ENCODE measurements at places on chromosomes 1 and 21.
A peak's percentile ranks its signal among the peaks of the same experiment; 100 is the strongest.

- DNase-seq: peak; percentile 20
Observed at GRCh38 chr1:110212169-110213142, 2.3 kb downstream of the KCNC4 start.

DNA sequence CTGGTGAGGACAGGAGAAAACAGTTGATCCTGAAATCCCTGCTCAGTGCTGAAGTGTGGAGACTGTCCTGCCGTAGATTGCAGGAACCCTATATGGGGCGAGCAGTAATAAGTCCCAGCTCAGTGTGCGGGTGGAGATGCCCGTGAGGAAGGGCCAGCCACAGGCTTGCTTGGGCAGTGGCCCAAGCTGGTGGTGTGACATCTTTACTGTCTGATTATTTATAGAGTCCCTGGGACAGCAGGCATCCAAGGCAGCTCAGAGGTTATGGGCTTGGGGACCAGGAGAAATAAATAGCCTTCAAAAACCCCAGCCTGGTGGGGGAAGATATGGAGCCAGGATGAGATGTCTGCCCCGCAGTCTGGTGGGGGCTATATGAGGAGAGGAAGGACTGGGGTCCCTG lies 170.7 kb upstream of the POU3F1 start:
- no peak for DNase-seq

DNA sequence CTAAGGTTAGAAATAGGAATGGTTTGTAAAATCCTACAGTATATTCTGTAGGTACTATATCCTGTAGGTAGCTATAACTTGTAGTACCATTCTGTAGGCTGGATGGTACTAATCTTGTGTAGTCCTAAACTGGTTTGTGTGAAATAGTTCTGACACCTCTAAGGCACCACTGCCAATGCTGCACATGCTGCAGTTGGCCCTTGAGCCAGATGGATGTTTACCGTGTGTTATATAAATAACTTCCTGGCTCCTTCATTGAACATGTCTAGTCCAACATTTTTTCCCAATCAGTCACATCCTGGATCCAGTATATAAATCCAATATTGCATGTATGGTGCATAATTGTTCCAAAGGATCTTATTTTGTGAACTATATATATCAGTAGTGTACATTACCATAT lies 89.5 kb upstream of the GNG4 start:
- DNase-seq: no peak

DNA sequence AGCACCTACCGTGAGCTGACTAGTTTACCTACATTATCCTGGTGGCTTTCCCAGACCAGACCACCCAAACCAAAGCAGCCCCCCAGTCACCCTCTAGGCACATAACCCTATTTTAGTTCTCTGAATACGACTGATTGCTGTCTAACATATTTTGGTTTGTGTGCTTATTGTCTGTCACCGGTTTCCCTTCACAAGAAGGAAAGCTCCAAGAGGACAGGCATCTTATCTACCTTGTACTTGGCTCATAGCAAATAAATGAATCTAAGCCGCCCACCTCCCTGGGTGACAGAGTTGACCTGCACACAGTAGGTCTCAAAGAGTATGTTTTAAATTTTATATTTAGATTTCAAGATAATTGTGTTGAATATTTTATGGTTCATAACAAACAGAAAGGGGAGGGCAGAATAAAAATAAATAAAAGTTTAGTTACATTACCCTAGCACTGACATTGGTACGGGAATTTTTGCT lies 904 bp upstream of the PRDX6 start:
- no peak for DNase-seq

DNA sequence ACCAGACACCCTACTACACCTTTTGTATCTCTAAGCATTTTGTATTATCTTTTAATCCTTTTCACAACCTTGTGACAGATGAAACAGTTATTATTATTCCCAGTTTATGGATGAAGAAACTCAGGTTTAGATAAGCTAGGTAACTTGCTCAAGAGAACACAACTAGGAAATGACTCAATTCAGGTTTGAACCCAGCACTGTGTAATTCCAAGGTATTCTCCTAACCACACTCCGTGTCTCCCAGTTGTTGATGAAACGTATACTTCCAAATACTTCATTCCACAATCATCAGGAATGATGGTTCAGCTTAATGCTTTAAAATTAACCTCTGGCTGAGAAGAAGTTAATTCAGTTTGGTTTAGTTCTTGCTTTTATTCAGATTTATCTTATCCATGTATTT lies 51.7 kb upstream of the MRPS6 start:
- no peak for DNase-seq

- DNase-seq: no peak
Observed at GRCh38 chr1:231264642-231265041, 23.6 kb downstream of the GNPAT start.

DNA sequence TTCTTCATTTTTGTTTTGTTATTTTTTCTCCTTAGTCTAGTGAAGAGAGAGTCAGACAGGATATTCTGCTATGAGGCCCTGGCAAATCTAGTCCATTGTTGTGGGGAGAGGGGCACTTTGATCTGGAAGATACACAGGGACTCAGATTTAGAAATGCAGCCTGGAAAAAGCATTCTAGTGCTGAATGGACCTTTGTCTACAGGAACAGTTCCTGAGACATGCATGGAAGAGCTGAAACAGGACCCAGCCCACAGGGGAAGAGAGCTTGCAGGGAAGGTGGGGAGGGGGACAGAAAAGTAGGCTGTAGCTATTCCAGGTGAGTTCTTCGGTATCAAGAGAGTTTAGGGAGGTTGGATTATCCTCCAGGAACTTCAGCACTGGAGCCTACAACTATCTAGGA lies 98.5 kb downstream of the AKT3 start:
- no peak for DNase-seq

DNA sequence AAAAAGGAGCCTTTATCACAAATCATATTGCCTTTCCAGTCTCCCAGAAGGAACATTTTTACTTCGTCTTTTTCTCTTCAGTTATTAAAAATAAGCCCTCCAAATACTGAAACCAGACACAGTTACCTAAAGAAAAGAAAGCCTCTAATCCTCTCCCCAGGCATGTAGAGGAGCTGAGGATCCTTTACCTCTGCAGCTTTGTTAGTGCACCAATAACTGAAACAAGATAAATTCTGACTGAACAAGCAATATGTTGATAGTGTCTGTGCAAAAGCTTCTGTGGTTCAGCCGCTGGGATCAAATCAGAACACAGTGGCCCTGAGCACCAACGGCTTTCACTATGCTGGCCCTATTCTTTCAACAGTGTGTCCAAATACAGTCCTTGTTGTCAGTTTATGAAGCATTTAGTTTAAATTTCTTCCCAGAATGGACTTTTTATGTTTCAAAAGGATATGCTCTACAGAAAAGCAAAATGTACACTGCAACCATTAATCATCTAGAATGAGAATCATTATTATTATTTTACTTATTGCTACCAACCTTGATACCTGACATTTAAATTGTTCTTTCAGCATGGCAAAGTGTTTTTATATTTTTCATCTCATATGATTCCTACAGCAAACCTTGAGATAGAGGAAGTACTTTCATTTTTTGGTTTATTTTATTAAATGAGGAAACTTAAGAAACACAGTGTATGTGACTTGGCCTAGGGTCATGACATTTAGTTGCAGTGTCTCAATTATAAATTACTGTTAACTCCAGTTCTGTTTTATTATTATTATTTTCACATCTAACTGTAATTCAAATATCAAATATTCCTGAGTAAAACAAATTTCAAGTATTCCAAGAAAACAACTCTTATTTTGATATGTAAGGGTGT lies 217.9 kb downstream of the NEGR1 start:
- DNase-seq: peak; percentile 5

GRCh38 chr1:198119906-198120305 lies 36.9 kb upstream of the NEK7 start:
- no peak for DNase-seq

GRCh38 chr1:146007489-146008133 lies 11.2 kb upstream of the TXNIP start:
- no peak for DNase-seq

- no peak for DNase-seq
Observed at GRCh38 chr1:58454385-58454784, 92.1 kb downstream of the OMA1 start.

GRCh38 chr21:44763451-44764318 lies 37.9 kb downstream of the UBE2G2 start:
- no peak for DNase-seq

- DNase-seq: no peak
Observed at GRCh38 chr1:30793209-30793608, 35.6 kb upstream of the LAPTM5 start.

DNA sequence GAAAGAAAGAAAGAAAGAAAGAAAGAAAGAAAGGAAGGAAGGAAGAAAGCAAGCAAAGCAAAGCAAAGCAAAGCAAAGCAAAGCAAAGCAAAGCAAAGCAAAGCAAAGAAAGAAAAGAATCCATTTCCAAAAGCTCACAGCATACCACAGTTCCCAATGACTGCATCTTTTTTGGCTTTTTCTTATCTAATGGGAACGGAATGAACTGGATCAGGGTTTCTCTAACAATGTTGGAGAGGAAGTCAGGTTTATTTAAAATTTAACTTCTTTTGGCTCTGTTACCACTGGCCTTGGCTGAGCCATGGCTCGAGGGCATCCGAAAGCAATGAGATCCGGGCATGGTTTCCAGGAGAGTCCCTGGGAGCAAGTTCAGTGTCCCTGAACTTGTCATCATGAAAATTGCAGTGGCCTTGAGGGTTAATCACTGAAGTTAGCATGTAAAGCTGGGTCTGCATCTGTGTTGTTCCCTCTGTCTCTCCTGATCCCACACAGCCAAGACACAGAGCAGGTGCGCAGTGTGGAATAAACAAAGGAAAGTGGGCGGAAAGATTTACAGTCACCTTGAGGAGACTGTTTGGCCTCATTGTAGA lies 34.6 kb upstream of the CTPS1 start:
- DNase-seq: no peak

GRCh38 chr1:9768983-9769382 lies 54.8 kb downstream of the CLSTN1 start:
- DNase-seq: no peak

GRCh38 chr1:243734308-243734695 lies 115.7 kb downstream of the AKT3 start:
- no peak for DNase-seq

- no peak for DNase-seq
Observed at GRCh38 chr1:235703506-235703905, 53.9 kb upstream of the GNG4 start.

GRCh38 chr1:39344394-39345154 lies 140.1 kb downstream of the MACF1 start:
- peak; percentile 34 for DNase-seq

GRCh38 chr1:203478986-203479385 lies 3.4 kb downstream of the PRELP start:
- DNase-seq: no peak

GRCh38 chr1:68268896-68269483 lies 36.7 kb upstream of the WLS start:
- DNase-seq: no peak

DNA sequence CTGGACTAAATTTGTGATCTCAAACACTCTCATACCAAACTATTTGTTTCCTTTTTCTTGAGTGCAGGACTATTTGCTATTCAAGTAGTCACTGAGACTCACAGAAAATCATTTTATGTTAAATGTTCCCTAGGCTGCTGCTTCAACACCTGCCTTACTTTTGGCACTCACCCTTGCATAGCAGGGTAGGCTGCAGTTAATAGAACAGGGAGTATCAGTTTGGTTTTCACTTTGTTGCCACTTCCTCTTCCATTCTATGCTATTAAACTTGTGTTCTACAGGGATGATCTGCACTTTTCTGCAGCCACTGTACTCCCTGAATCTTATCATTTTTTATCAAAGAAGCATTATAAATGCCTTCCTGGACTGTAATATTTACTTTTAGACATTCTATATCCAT lies 148.7 kb upstream of the PRMT6 start:
- no peak for DNase-seq

DNA sequence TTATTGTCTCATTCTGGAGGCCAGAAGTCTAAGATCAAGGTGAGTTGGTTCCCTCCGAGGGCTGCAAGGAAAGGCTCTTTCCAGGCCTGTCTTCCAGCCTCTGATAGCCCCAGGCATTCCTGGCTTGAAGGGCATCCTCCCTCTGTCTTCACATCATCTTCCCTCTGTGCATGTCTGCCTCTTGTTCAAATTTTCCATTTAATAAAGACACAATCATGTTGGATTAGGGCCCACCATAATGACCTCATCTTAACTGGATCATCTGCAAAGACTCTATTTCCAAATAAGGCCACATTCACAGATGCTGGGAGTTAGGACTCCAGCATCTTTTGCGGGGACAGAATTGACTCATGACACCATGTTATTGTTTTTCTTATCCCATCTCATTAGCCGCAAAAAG lies 24.5 kb downstream of the HUNK start:
- DNase-seq: no peak

GRCh38 chr1:87250336-87250735 lies 78.3 kb upstream of the LMO4 start:
- no peak for DNase-seq

DNA sequence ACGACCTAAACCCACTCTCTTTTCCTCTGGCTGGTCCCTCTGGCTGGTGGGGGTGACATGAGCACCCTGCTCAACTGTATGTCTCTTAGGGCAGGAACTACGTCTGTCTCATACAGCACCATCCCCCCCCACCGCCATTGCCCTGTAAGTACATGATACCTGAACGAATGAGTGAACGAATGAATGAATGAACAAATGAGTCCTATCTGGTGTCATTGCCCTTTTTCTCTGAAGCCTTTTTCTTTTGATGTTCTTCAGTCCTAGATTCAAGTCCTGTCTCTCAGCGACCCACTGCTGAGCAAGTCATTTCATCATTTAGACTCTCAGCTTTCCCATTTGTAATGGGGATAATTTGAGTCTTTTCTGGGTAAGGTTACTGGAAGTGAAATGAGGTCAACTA lies 10.8 kb downstream of the MATN1 start:
- DNase-seq: no peak

DNA sequence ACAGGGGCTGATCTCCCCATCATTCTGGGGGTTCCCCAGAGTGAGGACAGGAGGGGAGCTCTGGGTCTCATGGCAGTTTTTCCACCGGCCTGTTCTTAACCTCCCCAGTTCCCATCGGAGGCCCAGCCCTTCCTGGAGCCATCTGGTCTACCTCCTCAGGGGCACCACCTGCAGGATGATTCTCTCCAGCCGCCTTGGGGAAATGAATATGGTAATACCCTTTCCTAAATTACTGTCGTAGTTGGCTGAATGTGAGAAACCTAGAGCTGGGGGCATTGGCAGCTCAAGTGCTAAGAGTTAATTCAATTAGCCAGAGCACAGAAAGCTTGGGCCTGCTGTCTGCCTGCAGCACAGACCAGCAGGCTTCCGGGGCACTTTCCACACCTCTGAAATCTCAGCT lies 64.9 kb downstream of the TAS1R2 start:
- DNase-seq: peak; percentile 43

Data from tongue (tissue), 3 donors.